Stimulated activated naive CD8-positive, alpha-beta T cell treated with anti-CD3 and anti-CD28 coated beads, Interleukin-15, Interleukin-2, amounts not matched to agents 100 U/mL and 50 U/mL, for 24 hours (primary cell): ENCODE measurements at places on chromosomes 5 and 9.

- DNase-seq: no peak
Measured at GRCh38 chr5:140109018-140109758, 4.7 kb upstream of the PURA start.

- DNase-seq: no peak
Measured at GRCh38 chr5:123478546-123478945, 33.4 kb upstream of the CSNK1G3 start.

GRCh38 chr9:35341585-35341984 lies 148.3 kb upstream of the RUSC2 start:
- no peak for DNase-seq

GRCh38 chr9:78366827-78367226 lies 69.9 kb downstream of the PSAT1 start:
- DNase-seq: no peak

GRCh38 chr9:98590101-98590500 lies 118.6 kb downstream of the GABBR2 start:
- DNase-seq: no peak

GRCh38 chr5:54630738-54631359 lies 113.3 kb downstream of the SNX18 start:
- DNase-seq: no peak

GRCh38 chr9:26947736-26948135 lies 694 bp upstream of the PLAA start:
- peak; percentile 46 for DNase-seq

DNA sequence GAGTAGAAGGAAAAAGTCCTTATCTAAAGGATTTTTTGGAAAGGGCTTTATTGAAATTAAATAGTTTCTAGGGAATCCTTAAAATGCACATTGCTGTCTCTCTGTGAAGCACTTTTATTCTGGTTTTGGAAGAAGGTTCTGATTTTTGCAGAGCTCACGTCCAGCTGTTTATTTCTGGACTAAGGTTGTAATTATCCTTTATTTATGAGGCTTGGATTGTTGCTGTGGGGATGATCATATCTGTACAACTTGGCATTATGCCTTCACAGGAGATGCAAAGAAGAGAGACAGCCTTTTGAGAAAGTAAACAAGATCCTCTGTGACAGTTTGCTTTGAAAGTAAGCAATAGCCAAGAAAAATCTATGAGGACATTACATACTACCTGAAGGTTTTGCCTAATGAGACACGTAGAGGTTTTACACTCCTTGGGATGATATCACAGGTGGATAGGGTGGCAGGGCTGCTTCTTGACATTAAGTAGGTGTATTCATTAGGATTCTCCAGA lies 14.6 kb downstream of the SMARCA2 start:
- no peak for DNase-seq

DNA sequence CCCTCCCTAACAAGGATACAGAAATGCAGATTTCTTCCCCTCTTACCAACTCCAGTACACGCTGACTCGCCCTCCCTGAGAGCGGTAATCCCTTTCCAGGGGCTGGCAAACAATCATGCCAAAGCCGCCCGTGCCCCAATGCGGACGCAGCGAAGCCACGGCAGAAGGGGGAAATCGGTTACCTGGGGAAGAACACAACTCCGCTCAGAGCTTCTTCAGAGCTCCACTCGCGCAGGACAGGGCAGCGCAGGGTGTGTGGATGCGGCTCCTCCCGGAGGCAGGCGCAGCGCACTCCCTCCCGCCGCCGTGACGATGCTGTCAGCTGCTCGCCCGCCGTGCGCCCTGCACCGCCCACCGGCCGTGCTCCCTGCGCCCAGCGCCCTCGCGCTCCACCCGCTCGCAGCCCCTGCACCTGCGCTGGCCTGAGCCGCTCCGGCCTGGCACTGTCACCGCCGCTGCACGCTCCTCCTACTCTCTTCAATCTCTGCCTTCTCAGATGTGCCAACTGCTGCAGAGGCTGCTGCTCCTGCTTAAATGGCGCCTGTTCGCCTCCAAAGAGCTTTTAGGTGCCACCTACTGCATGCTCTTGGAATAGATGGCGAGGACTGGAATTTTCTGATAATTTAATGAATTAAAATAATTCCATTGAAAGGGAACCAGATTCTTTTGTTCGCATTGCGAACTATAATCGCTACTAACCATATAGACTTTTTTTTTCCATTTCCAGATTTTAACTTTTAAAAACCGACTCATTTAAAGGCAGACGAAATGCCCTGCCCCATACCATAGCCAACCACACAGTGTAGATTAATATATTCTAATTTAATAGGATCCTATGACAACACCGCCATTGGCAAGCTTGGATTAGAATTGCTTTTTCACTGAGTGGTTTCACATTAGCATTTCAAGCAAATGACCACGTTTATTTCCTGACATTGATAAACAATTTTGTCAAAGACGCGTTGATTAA lies at the start of gene DIRAS2:
Gene DIRAS2, minus strand, starts transcription at position 255 of the 970 bp plus-strand sequence. CDS start 28,997 bp downstream, outside the sequence.
- peak; percentile 21 for DNase-seq

DNA sequence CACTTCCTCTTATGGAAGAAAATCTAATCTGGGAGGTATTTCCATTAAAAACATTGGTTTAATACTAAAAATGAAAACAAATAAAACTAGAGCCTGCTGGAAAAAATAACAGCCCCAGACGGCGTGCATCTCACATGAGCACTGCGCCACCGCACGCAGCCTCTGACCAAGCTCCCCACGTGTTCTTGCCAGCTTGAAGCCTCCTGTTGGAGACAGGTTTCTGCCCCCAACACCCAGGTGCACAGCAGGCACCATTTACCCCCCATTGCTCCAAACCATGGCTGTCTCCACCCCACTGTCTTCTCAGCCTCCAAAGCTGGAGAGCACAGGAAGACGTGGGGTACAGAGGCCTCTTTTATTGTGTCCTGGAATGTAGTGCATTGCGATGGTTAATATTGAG lies 10.7 kb upstream of the COL5A1 start:
- DNase-seq: no peak

DNA sequence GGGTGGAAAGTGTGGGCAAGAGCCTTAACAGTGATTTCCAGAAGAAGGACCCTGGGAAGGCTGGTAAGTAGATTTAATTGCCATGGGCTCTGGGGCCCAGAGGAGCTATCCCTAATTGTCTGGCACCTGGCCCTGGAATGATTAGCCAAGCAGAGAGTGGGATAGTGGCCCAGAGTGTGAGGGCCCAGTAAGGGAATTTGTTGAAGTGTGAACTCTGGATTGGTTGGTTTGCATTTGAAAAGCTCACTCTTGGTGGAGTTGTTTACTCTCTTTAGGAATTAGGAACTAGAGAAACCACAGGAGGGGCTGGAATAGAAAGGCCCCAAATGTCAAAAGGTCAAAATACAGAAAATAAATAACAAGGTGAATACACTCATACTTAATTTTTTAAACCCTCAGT lies 207.1 kb downstream of the GABRG2 start:
- DNase-seq: no peak

GRCh38 chr9:126667190-126668055 lies 53.7 kb downstream of the LMX1B start:
- DNase-seq: no peak

- DNase-seq: no peak
Measured at GRCh38 chr9:127912882-127913281, 4.0 kb downstream of the ST6GALNAC4 start.

DNA sequence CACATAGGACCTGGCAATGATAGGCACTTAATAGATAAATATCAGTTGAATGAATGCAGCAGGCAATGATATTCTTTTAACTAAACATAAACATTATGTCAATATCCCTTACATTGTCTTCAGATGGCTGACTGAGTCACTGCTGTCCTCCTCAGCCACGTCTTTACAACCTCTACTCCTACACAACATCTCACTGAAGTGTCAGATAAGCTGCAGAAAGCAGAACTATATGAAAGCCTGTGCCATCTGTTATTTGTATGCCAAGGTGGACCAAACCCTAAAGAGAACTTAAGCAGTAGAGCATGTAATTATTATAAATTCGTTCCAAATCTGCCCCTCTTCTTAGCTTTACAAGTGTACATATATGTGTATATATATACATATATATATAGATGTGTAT lies 271.2 kb downstream of the RASEF start:
- no peak for DNase-seq

DNA sequence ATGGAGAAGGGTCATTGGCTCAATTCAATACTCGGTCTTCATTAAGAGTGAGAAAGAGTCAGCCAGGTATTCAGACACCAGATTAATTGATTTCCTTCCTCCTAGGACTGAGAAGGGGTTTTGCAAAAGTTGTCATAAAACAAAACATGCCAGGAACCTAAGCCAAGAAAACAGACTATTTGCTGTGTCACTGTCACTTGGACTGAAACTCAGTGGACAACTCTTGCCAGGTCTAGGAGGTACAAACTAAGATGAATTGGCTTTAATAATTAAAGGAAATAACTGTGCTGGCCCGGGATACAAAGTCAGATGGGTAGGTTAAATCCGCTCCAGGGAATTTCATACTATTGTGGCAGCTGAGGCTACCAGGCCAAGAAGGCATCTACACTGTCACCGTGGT lies 71.1 kb upstream of the TBC1D9B start:
- DNase-seq: no peak

- DNase-seq: no peak
Measured at GRCh38 chr5:53126521-53126920, 17.0 kb upstream of the MOCS2 start.

- DNase-seq: no peak
Measured at GRCh38 chr9:122355336-122355875, 15.4 kb upstream of the PTGS1 start.

GRCh38 chr5:149993471-149993870 lies 7.0 kb downstream of the TIGD6 start:
- DNase-seq: no peak

GRCh38 chr9:93636667-93637066 lies 60.3 kb downstream of the PHF2 start:
- no peak for DNase-seq
